Activated naive CD4-positive, alpha-beta T cell (primary cell): ENCODE measurements at places on chromosomes 3 and 15.

GRCh38 chr3:113658107-113658506 lies 38.3 kb downstream of the USF3 start:
- no peak for DNase-seq

DNA sequence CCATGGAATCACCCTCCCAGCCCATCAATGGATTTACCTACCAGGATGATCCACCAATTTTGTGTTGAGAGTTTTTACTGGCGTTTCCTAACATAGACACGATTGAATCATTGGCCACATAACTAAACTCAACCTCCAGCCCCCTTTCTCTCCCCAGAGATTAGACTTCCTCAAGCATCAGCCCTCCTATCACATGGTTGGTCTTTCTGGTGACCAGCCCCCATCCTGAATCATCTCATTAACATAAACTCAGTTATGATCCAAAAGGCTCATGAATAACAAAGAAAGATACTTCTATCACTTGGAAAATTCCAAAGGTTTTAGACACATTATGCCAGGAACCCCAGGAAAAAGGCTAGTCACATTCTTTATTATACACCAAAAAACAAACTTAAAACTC lies 21.2 kb downstream of the PRKAR2A start:
- no peak for DNase-seq

GRCh38 chr3:147200545-147200944 lies 205.8 kb downstream of the ZIC4 start:
- DNase-seq: no peak

- no peak for DNase-seq
Measured at GRCh38 chr3:100553618-100554372, 55.6 kb upstream of the ADGRG7 start.

DNA sequence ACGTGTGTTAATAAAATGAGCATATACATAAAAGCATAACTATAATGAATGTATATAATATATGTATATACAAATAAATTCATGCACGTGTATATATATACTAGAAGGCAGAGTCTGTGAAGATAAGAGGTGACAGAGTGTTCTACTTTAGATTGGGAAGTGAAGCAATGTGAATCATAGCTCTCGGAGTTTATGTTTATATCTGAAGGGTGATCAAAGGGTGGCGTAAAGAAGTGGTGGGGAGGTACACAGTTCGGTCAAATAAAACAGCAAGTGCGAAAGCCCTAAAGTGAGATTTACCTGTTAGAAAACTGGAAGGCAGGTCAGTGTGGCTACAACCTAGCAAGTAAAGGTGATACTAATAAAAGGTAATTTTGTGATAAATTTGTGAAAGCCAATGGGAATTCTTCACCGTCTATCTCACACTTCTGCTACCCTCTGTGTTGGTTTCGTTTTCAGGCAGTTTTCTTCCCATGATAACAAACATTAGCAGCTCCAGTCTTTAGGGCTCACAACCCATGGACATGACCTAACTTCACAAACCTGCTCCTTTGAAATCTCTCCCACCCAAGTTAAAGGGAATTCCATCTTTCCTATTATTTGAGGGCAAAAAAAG lies 46.7 kb upstream of the BCHE start:
- no peak for DNase-seq

DNA sequence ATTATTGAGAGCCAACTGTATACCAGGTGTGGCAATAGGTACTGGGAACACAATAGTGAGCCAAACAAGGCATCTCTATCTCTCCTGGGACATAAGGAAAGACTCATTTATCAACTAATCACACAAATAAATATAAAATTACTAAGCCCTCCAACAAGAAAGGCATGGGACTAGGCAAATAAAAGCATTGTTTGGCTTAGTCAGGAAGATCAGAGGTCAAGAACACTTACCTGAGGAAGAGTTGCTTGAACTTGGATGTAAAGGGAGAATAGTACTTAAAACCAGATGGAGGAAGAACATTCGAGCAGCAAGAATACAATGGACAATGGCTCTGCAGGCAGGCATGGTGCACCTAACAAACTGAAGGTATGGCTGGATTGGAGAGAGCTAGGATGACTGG lies 300.7 kb downstream of the WDR72 start:
- no peak for DNase-seq

DNA sequence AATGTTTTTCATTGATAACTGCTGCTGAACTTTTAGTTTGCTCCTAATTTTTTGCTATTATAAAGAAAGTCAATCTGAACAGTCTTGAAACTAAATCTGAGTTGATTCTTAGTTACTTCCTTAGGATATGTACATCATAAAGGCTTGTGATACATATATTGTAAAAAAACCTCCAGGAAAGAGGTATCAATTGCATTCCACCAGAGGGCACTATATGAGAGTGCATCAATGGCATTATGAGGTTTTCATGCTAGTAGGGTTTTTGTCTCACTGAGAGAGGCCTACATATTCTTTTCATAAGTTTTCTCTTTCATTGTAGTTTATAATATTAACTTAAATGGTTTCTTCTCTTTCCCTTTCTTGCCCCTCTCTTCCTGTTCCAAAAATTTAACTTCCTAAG lies 46.9 kb downstream of the PIK3R4 start:
- no peak for DNase-seq

DNA sequence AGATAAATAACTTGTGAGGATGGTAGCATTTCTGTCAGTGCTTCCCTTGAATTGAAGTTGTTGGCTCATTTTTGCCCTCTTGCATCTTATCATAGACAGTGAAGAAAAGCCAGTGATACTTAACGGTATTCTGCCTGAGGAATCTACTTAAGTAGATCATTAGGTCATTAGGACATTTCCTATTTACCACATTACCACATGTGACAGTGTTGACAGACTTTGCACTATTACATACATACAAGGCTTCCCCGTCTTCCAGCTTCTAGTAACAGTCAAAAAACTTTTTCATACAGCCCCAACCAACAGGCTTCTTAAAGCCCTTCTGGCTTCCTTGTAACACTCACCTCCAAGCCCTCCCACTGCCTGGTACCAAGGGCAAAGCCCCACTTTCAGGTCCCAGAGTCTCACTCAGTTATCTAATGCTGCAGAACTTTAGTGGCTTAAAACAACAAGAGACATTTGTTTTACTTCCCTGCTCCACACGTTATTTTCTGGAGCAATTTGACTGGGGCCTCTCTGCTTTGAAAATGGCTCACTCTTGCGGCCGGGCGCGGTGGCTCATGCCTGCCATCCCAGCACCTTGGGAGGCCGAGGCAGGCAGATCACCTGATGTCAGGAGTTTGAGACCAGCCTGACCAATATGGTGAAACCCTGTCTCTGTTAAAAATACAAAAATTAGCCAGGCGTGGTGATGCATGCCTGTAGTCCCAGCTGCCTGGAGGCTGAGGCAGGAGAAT lies 40.0 kb downstream of the ASB7 start:
- no peak for DNase-seq

DNA sequence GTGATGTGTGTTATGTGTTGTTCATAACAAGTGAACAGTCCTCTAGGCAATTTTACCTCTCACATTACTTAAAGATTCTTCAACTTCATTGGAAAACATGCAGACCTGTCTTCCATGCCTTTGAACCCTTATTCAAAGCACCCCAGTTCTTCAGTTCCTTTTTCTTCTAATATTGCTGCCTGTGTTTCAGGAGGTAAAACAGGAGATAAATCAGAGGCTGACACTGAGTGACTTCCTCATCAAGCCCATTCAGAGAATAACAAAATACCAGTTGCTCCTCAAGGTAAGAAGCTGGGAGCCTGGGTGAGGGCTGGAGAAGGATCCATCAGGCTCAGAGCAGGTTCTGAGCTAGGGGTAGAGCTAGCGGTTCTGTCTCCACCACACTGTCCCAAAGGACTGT lies 71.1 kb upstream of the UMPS start:
- DNase-seq: no peak

DNA sequence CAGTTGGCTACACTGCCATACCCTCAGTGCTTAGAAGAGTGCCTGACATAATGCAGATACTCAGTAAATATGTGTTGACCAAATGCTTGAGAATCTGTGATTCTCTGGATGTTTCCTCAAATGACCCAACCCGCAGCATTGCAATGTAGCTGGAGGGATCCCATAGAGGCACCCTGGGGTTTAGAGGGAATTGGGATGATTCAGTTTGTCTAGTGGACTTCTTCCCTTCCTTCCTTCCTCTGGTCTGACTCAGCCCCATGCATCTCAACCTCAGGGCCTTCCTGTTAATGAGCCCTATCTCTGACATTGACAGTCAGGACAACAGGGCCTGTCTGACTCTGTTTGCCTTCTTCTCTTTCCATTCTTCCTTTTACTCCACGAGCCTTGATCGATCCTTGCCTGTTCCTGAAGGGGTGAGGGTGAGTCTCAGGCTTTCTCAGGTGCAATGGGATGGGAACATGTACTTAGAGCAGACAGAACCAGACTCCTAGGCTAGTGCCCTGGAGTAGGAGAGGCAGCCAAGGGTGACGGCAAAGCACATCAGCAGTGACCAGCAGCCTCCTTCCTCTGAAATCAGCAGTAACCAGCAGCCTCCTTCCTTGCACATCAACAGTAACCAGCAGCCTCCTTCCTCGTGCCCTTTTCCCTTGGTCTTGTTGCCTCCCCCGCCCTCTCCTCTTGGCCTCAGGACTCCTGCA lies 78.2 kb downstream of the DGKG start:
- DNase-seq: no peak

GRCh38 chr15:73965094-73965757 lies 26.9 kb downstream of the STOML1 start:
- no peak for DNase-seq

DNA sequence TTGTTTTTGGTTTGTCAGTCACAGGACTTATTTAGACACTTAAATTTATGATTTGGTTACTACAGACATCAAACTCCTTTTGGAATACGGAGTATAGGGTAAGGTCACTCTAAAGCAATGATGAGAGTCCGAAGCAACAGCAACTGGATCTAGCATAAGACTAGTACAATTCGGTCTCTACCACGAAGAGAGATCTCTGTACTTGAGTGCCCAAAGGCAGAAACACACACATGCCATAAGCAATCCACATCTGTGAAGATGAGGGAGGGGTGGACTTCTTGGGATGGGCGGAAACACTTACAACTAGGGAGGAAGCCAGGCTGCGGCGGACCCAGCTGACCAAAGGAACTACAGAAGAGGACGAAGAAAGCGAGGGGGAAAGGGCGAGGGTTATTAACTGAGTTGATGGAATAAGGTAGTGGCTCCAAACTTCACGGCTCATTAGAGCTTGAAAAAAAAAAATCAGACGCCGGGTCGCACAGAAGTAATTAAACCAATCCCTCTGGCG lies 595 bp downstream of the DPH6 start:
- no peak for DNase-seq
